ENCODE measurements at places on chromosomes 6 and 20.

DNA sequence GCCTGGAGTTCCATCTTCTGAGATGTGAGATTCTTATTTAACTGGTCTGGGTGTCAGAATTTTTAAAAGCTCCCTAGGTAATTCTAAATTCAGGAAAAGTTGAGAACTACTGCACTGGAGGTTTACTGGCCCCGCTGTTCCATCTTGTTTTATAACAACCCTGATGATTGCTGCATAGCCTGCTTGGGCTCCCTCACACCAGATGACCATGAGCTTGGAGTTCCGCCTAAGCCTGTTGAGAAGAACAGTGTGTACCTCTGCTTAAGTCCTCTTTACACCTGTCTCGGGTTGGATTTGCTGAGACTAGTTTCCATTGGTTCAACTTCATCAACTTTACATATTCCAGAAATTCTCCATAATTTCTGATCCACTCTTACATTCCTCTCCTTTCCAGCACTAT is 77.9 kb downstream of the FKBP5 start:
- peaks cover 60% of the 10 kb centered on the region for H3K36me3 ChIP-seq
- DNase-seq, result no peak
- H3K27ac ChIP-seq, result no peak overlapping the region
- peak overlapping the region; percentile 48 for H3K4me3 ChIP-seq
- H3K27me3 ChIP-seq, result no peaks in the 10 kb centered on the region

GRCh38 chr20:4681991-4682401 is 39.7 kb upstream of the PRND start:
- no peaks in the 10 kb centered on the region for H3K36me3 ChIP-seq
- H3K4me3 ChIP-seq, result no peak overlapping the region
- DNase-seq, result no peak
- H3K27ac ChIP-seq, result no peak overlapping the region

DNA sequence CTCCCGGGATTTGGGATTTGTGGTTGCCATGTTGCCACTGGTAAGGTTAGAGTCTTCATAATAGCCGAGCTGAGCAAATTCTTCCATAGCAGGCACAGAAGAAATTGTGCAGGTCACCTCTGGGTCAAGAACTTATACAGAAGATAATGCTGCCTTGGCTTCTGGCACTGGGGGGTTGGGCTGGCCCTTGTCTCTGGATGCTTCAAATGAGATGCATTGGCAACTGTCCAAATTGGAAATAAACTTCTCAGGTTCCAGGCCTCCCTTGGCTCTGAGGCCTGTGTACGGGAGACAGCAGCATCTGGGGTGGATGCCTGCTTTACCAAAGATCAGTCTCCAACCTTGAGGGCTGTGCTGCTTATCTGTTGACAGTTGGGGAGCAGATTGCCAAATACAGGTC is 26.2 kb downstream of the MYO6 start:
- no peak overlapping the region for H3K4me3 ChIP-seq
- H3K36me3 ChIP-seq, result no peaks in the 10 kb centered on the region
- no peaks in the 10 kb centered on the region for H3K4me1 ChIP-seq
- no peak for DNase-seq

GRCh38 chr20:13661070-13661685 is 22.4 kb upstream of the TASP1 start:
- DNase-seq, result no peak
- H3K36me3 ChIP-seq, result no peaks in the 10 kb centered on the region

Data from activated T-helper 1 cell treated with anti-CD3 and anti-CD28 coated beads, Interleukin-12 subunit alpha, Interleukin-12 subunit beta, Interleukin-2, Interleukin-4 antibody, amounts not matched to agents 30 ng/mL and 10 ng/mL and 1 ng/mL, durations not matched to agents 14 hours and 24 hours and 36 hours (primary cell).